ENCODE measurements at places on chromosomes 12 and 14.

- DNase-seq, result peak; percentile 82
Observed at GRCh38 chr12:121499929-121500793, 80.7 kb downstream of the KDM2B start.

DNA sequence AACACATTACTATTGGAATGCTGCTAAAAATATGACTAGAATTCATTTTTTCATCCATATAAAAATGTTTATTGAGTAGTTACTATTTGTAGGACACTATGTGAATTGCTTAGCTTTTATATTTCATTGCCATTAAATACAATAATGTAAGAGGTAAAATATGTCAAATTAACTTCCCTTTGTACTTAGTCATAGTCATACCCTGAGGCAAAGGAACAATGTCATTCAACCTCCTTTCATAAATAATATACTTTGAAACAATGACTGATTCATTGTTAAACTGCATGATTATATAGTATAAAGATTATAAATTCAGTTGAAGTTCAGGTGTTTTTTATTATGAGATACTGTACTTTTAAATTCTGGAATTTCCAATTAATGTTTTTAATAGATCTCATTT, 105.2 kb downstream of the GARIN6 start:
- DNase-seq, result no peak

DNA sequence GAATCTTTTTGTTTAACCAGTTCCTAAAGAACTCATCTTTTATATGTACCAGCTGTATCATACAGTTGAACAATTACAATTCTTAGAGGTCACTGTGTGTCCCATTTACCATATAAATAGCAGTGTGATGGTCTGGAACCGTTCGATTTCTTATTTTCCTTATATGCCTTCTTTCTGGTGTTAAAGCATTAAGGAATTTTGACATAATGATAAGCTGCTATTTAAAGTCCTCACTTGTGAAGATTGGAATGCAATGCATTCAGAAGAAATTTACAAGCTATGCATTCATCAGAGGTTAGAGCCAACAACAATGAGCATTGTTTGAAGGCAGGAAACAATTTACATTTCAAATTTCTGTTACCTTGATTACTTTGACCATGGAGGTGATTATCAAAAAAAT, 80.0 kb upstream of the PRICKLE1 start:
- no peak for DNase-seq

GRCh38 chr12:131084341-131085011, 130.8 kb downstream of the ADGRD1 start:
- no peak for DNase-seq

GRCh38 chr14:36647824-36648753, 13.6 kb upstream of the PAX9 start:
- DNase-seq, result peak; percentile 53

- DNase-seq, result peak; percentile 62
Observed at GRCh38 chr14:49959822-49960408, 67.0 kb downstream of the ARF6 start.

- no peak for DNase-seq
Observed at GRCh38 chr12:132146098-132146497, 1.8 kb downstream of the NOC4L start.

DNA sequence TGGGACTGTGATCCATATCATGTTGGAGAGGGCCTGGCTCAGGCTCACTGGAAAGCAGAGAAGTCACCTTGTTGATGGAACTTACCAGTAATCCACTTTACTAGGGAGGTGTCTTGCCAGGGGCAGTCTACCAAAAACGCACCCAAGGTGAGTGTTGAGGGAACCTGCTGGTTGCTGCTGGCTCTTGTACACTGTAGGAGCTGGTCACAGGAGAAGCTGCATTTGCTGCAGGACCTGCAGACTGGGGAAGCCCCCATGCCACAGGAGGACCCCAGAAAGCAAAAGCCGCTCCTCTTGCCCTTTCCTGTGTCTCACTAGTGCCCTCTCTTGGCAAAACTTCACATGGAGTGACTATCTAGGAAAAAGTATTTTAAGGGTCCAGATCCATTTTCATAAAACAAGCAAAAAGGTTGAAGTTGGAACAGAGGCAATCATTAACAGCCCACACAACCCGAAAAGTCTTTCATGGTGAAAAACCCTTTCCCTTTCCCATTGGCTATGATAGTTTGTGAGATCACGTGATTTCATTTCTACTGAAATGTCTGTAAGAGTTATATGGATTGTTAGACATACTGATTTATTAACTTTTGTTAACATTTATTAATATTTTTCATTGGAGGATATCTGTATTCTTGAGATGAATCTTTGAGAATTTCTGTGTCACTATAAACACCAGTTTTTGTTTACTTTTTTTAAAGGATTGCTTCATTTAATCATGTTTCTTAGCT, 59.2 kb downstream of the RASSF8 start:
- no peak for DNase-seq

- DNase-seq, result no peak
Observed at GRCh38 chr12:262113-262512, 523 bp downstream of the SLC6A13 start.

DNA sequence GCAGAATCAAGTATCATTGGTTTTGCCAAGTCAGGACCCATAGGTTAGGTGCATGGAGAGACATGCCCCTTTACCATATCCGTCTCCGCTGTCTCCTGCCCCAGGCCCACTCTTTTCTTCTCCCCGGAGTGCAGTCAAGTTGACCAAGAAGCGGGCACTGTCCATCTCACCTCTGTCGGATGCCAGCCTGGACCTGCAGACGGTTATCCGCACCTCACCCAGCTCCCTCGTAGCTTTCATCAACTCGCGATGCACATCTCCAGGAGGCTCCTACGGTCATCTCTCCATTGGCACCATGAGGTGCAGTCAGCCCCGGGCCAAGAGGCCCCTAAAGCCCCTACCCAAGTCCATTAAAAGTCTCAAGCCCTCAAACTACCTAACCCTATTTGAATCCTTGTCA, 5.0 kb downstream of the GLI1 start:
- DNase-seq, result no peak

- peak; percentile 68 for DNase-seq
Observed at GRCh38 chr14:32559590-32559989, 230.5 kb downstream of the AKAP6 start.

- DNase-seq, result no peak
Observed at GRCh38 chr12:27486961-27487360, 37.0 kb upstream of the PPFIBP1 start.

DNA sequence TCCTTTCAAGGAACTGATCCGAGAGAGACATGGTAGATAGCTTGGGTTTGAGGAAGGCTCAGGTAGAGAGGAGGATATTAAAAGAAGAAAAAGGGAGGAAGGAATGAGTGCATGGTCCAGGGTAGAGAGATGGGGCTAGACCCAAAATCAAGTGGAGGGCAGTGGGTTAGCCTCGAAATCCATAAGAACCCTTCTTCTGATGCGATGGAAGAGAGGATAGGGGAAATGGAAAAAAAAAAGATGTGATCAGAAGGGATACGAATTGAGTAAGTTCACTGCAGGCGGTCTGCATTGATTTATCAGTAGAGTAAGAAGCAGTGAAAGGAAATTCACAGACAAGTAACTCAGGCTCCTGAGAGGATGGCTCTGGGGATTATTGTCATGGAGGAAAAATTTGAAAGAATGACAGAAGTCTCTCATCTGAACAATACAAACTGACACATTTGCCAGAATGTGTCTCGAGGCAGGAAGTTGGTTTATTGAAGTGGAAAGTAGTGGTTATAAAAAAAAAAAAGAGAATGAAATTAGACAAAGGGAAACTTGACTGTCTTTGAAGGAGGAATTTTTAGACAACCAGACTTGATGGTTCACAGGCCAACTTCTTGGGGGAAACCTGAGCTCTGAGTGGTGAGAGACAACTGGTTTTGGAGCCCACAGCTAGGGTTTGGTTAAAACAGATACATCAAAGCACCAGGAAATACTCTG, 10.2 kb downstream of the PPFIBP1 start:
- DNase-seq, result no peak

GRCh38 chr14:70098250-70098809, 90.4 kb downstream of the SLC8A3 start:
- DNase-seq, result peak; percentile 73

- DNase-seq, result peak; percentile 10
Observed at GRCh38 chr14:70780396-70781075, 28.8 kb downstream of the MAP3K9 start.

GRCh38 chr12:48104531-48104930, 1.3 kb downstream of the SENP1 start:
- no peak for DNase-seq

DNA sequence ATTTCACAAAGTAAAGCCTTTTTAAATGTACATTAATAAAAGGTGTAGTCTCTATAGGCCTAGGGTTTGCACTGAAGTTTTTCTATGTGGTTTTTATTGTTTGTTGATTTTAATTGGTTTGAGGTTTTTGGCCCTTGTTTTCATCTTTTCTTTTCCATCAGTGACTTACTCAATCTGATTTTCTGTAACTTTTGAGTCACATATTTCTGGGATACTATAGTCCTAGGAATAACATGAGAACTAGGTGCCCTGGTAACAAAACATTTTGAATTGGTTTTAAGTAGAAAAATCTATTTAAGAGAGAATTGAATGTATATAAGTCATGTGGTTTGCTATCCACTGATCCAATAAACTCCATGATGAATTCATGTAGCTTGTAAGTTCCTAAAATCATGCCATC, 311.9 kb downstream of the CEP128 start:
- DNase-seq, result no peak

DNA sequence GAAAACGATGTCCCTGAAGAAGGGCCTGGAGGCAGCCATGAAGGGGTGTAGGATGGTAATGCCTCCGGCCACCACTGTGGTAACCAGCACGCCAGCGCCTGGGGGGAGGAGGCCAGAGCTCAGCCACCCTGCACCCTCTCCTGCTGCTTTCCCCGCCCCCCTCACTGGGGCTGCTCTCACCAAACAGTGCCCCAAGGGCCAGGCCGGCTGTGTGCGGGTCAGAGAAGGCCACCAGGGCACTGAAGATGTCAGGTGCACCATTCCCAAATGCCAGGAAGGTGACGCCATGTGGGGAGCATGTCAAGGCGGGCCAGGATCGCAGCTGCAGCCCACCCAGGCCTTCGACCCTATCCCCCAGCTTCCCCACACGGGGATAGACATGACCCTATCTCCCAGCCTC, 14.5 kb downstream of the SLC8B1 start:
- DNase-seq, result no peak

GRCh38 chr12:105861227-105861626, 277.5 kb downstream of the NUAK1 start:
- DNase-seq, result no peak

GRCh38 chr14:98408713-98409112, 863.3 kb downstream of the BCL11B start:
- no peak for DNase-seq

- DNase-seq, result peak; percentile 68
Observed at GRCh38 chr12:46825591-46826414, at the start of gene SLC38A4. SLC38A4 (minus strand) TSS chr12:46825997; CDS start chr12:46793071, 32,926 bp downstream.

- no peak for DNase-seq
Observed at GRCh38 chr14:22464422-22465142, 124.4 kb downstream of the DAD1 start.

- DNase-seq, result no peak
Observed at GRCh38 chr14:80275208-80275850, 64.0 kb upstream of the DIO2 start.

DNA sequence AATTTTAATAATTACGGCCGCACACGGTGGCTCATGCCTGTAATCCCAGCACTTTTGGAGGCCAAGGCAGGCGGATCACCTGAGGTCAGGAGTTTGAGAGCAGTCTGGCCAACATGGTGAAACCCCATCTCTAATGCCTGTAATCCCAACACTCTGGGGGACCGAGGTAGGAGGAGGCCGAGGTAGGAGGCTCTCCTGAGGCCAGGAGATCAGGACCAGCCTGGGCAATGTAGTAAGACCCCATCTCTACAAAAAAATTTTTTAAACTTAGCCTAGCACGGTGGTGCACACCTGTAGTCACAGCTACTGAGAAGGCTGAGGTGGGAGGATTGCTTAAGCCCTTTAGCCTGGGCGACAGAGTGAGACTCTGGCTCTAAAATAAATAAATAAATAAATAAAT, 5.6 kb upstream of the CFAP73 start:
- DNase-seq, result no peak

GRCh38 chr14:24232645-24233537, at the start of gene GMPR2:
GMPR2 (plus strand) TSS chr14:24232929; CDS start chr14:24233254, 325 bp downstream.
- peak; percentile 89 for DNase-seq

DNA sequence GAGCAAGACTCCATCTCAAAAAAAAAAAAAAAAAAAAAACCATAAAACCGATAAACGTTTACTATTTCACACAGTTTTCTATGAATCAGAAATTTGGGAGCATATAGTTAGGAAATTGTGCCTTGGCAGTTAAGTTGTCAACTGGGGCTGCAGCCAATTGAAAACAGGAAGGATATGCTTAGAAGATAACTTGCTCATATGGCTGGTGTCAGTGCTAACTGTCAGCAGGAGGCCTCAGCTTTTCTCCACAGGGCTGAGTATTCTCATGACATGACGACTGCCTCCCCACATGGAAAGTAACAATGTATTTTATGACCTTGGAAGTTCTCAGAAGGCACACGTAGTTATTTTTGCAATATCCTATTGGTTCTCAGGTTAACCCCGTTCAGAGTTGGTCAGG, 29.6 kb upstream of the OR5AU1 start:
- no peak for DNase-seq

- peak; percentile 21 for DNase-seq
Observed at GRCh38 chr12:104790296-104791125, 167.6 kb downstream of the SLC41A2 start.

GRCh38 chr12:18966954-18967353, 162.6 kb upstream of the PLEKHA5 start:
- DNase-seq, result no peak

- no peak for DNase-seq
Observed at GRCh38 chr12:2003676-2004112, 563 bp downstream of the DCP1B start.

- peak; percentile 55 for DNase-seq
Observed at GRCh38 chr14:45426685-45427282, 173.8 kb upstream of the MIS18BP1 start.

- DNase-seq, result no peak
Observed at GRCh38 chr14:37988472-37988871, 219.2 kb upstream of the SSTR1 start.

DNA sequence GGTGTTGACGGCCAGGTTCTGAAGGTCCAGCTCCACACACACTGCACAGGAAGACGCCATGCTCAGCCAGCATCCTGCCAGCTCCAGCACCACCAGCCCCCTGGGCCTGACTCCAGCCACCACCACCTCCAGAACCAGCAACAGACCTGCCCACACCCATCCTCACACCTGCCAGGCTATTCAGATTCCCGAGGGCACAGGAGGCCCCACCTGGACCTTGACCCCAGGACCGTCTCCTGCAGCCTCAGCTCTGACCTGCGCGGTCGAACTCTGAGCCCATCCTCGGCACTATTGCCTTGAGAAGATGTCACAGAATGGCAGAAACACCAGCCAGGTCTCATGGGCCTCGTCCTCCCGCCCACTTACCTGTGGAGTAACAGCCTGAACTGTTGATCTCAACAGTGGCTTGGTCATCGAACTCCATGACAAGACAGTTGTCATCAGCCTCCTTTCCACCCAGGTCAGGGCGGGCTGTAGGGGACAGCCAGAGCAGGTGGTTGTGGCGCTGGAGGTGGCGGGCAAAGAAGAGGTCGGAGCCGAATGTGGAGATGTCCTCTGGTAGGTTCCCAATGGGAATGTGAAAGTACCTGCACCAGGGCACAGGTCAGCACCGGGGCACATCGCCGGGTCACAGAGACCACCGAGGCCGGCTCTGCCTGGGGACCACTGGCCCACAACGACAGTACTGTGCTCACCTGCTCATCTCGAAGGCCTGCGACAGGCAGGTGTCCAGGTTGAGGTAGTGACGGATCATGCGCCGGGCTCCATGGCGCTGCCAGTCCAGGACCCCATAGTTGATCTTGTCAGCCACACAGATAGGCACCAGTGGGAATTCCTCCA, 23.5 kb downstream of the P2RX2 start:
- DNase-seq, result no peak

GRCh38 chr12:26034371-26035142, 76.1 kb downstream of the RASSF8 start:
- no peak for DNase-seq

Data from umbilical cord (tissue), 2 donors.